ENCODE measurements at places on chromosomes 5 and 9.

DNA sequence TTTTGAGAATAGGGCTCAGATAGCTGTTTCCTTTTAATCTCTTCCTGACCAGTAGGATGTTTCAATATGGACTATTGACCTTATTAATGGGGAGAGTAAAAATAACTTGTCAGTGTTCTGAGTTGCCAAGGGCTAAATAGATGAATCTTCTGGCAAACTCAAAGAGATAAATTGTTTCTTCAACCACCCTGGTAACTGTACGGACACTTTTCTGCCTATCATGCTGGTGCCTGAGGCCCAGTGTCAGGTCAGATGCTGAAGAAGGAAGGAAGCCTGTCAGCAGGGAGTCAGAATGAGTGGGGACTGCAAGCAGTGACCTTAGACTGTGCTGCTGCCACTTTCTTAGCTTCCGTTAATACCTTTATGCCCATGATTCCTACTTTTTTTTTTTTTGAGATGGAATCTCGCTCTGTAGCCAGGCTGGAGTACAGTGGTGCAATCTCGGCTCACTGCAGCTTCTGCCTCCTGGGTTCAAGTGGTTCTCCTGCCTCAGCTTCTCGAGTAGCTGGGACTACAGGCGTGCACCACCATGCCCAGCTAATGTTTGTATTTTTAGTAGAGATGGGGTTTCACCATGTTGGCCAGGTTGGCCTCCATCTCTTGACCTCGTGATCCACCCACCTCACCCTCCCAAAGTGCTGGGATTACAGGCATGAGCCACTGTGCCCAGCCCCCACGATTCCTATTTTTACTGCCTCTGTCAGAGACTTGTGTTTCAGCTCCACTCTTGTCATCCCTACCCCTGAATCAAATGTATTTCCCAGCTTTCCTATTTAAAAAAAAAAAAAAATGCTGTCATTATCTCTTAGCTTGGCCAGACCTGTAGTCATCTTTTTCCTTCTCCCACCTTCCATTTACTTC lies 33.7 kb downstream of the TGFBR1 start:
- DNase-seq = no peak

DNA sequence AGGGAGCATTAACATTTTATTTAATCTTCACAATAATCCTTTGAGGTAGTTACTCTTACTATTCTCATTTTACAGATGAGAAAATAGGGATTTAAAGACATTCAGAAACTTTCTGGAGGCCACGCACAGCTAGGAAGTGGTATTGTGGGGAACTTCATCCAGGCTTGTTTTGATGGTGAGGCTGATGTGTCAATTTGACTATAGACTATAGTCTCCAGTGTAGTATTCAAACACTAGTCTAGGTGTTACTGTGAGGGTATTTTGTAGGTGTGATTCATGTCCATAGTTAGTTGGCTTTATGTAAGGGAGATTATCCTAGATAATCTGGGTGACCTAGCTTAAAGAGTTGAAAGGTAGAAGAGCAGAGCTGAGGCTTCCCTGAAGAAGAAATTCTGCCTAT lies 54.1 kb upstream of the ELL2 start:
- no peak for DNase-seq

- no peak for DNase-seq
Measured at GRCh38 chr9:134026581-134026980, 1.3 kb downstream of the BRD3OS start.

DNA sequence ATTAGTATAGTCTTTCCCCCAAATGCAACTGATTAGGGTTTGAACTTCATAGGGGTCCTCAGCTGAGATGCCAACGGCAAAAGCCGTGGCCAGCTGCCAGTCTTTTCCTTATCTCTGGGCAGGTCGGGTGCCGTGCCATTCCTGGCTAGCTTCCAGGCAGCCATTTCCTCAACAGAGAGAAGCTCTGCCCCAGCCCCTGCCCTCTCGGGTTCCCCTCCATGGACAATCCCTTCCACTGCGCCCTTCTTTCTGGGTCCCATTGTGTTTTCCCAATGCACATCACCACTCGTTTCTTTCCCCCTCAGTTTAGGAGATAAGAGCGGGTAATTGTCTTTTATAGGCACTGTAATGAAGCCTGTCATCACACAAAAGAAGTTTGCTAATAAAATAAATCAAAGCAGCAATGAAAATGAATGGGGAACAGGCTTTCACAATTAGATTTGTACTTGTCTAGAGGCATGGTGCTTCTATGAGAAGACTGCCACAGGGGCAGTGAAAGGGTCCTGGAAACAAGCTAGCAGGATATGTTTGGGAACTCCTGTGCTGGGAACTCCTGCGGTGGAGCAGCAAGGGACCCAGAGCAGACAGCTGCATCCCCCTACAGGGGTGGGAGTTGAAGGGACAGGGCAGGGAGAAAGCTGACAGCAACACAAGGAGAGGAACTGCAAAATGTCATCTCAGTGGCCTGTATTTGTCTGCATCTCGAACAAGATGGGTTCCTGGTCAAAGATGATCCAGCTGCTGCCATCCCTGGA lies 48.0 kb upstream of the SAP30L start:
- DNase-seq = no peak

GRCh38 chr9:17906841-17907778 lies 328.2 kb downstream of the SH3GL2 start:
- no peak for DNase-seq

DNA sequence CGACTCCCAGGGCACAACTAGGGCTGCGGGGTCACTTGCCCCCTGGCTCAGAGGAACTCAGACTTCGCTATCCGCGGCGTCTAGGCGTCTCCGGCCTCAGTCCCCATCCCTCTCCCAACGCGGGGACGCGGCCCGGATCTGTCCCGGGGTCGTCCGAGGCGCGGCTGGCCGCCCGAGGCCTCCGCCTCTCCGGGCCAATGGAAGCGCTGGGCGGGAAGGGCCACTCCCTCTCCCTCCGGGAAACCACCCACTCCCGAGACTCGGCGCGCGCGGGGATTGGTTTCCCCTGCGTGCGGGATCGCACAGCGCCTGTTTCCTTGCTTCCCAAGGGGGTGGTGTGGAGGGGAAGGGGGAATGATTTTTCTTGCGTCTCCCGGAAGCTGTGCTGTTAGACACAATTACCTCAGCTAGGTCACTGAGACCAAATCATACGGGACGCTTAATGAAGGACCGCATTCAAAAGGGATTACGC lies 38.3 kb downstream of the NR2F1 start:
- peak; percentile 83 for DNase-seq

- DNase-seq = no peak
Measured at GRCh38 chr5:133897431-133897830, 71.0 kb downstream of the C5orf15 start.

GRCh38 chr9:26565118-26565517 lies 327.5 kb downstream of the CAAP1 start:
- DNase-seq = no peak

DNA sequence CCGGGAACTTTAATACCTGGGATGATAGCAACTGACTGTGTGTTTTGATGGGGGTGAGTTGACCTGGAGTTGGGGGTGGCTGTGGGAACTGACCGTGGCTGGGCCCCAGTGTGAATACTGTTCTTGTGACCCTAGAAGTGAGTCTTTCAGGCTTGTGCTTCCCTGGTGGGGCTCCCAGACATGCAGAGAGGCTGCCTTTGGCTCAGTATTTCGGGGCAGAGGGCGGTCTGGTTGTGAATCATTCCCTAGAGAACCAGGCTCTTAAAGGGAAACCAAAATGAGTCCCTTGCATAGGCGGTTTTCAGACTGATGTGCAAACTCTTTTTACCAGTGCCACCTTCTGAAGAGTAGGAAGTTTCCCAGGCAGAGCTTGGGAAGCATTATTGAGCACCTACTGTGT lies 132.1 kb downstream of the MACROH2A1 start:
- no peak for DNase-seq

- no peak for DNase-seq
Measured at GRCh38 chr9:135240222-135240621, 152.8 kb downstream of the OLFM1 start.

DNA sequence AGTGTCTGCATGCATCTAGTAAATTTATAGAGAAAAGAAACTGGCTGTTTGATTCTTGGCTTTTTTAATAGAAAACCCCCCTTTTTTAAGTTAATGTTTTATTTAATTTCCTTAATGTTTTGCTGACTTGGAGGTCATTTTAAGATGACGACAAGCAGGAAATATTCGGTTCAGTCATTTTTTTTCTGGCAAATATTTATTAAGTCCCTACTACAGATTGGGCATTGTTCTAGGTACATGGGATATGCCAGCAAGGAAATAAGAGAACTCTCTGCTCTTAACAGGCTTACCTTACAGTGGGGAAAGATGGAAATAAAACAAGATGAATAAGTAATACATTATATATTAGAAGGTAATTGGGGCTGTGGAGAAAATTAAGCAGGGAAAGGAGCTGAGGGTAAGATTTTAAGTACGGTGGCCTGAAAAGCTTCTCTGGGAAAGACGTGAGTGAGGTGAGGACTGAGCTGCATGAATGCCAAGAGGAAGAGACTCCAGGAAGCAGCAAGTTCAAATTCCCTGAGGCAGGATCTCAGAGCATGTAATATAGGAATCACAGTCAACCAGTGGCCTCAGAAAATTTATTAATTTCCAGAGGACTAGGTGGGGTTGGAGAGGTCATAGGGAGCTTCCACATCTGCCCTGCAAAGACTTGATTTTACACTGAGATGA lies 316.0 kb upstream of the DAP start:
- DNase-seq = no peak

DNA sequence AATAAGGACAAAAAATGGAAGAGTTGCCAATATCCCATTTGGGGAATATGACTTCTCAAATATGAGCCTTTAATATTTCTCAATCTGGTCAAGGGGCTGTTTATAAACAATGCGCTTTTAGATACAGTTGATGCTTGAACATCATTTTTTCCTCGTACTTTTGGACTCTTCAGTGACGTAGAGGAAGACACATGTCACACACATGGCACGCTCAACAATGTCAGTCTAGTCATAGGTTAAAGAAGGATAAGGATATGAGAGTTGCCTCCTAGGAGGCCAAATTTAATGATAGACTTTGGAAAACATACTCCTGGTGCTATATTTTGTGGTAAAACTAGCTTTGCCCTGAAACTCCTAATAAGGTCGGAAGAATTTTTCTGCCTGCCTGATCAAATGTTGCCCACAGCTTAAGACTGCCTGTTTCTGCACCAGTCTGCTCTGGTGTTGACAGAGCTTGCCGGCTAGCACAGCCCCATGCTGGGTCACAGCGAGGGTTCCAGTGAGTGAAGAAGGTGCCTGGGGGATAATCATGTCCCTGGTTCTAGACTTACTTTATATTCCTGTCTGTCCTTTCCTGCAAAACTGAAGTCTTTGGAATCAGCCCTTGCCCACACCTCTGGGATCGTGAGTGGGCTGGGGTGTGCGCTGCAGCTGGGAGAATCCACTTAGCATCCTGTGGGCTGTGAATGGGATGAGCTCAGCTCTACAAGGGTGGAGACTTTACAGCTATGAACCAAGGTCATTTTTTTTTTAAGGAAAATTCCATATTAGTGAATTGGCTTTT lies 230.8 kb upstream of the IRX4 start:
- no peak for DNase-seq

DNA sequence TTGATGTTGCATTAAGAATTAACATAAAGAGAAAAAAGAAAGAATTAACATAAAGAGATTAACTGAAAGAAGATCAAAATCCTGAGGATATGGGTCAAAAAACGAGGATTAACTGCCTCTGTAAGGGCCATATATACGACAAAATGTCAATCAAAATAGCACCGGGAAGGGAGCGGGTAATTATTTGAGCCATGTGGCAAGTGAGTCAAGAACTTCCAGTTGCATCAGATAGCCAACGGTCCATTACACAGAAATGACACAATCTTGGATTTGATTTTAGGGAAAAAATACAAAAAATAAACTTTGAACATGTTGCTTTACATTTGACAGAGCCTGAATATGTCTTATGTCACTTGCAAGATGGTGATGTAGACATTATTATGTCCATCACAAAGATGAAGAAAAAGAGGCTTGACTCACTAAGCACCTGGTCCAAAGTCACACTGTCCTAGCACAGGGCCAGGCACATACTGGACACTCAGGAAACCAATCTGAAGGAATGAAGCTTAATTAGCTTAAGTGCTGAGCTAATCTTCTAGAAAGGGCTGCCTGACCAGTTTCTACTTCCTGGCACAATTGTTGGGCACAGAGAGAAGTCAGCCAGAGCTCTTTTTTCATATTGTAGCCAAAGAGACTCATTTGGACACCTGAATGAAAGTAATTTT lies 273.2 kb upstream of the PAPPA start:
- DNase-seq = no peak

DNA sequence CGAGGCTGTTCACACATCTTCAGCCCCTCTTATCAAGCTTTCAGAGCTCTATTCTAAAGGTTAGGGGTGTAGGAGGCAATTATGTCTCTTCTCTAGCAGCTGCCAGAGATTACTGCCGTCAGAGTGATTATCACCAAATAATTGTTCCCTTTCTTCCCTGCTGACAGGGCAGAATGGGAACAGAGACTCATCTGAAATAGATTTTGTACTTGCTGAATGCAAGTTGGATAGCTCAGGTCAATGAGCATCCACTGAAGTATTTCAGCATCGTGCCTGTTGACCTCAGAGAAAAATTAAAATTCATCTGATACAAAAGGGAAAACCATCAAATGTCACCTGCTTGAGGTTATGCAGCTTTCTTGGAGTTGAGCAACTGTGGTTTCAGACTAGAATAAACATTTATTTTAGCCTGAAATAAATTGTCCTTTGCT lies 213.7 kb upstream of the MAP3K1 start:
- no peak for DNase-seq

DNA sequence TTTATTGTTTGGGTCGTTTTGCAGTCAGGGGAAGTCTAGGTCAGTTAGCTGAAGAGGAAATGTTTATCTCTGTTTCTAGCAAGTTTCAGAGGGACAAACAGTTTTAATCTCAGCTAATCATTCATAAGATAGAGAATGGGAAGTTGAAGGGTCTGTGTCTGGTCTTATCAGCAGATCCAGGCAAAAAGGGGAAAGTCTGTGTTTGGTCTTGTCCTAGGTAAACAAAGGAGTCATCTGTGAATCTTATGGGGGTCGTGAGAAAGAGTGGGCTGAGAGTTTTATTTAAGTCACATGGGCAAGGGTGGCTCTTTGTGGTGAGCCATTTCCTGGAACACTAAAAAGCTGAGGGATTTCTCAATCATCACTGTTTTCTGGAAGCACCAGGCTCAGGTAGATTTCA lies 5.6 kb upstream of the SNCAIP start:
- no peak for DNase-seq

- DNase-seq = peak; percentile 88
Measured at GRCh38 chr5:132238169-132238744, 10.6 kb upstream of the P4HA2 start.

DNA sequence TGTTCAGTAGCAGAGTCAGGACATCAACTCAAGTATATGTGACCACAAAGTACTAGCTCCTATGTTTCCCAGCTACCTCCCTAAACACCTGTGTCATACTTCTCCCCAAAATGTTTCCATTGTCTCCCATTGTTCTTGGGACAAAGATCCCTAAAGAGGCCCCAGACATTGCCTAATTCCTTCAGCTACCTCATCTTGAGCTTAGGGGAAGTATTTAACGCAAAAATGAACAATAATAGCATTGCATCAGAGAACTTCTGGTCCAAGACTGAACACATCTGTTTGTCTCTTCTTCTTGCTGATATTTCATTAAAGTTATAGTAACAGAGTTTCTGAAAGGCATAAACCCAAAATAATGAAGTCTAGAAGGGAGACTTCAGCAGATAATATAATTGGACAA lies 430.8 kb downstream of the MTRR start:
- DNase-seq = no peak
